ENCODE measurements at places on chromosomes 1 and 21. TPM values are rescaled to one million over a fixed set of nuclear protein-coding genes. Genes with fewer than 3 reads are reported as not detected.

Gene PKLR
- not detected for polyA plus RNA-seq

Gene GIPC2
- not detected for polyA plus RNA-seq

Gene FAM3B
- 0.24 TPM for polyA plus RNA-seq

Gene GBP6
- 0.04 TPM for polyA plus RNA-seq

Gene SEMA6C
- 0.13 TPM for polyA plus RNA-seq

Gene MYBPH
- polyA plus RNA-seq, result 0.14 TPM

Gene SHISAL2A
- polyA plus RNA-seq, result 0.77 TPM

Gene RBM34
- polyA plus RNA-seq, result 119 TPM

Gene BARHL2
- polyA plus RNA-seq, result not detected

- no peaks in the 10 kb centered on the region for H3K36me3 ChIP-seq
- DNase-seq, result no peak
- no peak overlapping the region for H3K27ac ChIP-seq
- H3K4me1 ChIP-seq, result no peaks in the 10 kb centered on the region
- no peaks in the 10 kb centered on the region for H3K27me3 ChIP-seq
Measured at GRCh38 chr1:185672719-185673360, 61.4 kb upstream of the HMCN1 start.

DNA sequence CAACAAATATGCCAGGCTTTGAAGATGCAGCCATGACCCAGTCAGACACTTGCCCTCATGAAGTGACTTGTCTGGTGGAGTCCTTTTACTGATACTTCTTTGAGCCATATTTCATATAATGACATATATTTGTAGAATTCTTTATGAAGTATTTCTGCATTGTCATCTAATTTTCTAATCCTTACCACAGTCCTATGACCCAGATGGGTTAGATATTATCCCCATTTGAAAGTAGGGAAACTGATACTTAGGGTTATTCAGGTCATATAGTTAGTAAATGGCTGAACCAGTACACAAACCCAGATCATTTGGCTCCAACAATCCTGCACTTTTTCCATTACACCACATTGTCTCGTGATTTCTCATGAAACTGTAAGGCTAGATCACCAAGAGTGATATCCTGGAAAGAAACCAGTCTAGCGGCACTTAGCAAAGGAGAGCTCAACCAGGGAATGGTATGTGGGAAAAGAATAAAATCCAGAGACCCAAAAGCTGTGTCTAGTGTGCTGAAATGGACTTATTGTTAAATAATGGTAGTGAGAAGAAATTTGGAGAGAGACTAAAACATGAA is 49.6 kb downstream of the ZFYVE9 start:
- H3K36me3 ChIP-seq, result no peaks in the 10 kb centered on the region
- H3K4me3 ChIP-seq, result no peak overlapping the region

- H3K4me3 ChIP-seq, result no peak overlapping the region
- DNase-seq, result no peak
- no peaks in the 10 kb centered on the region for H3K27me3 ChIP-seq
- peak overlapping the region; percentile 60 for H3K27ac ChIP-seq
- H3K4me1 ChIP-seq, result peaks cover 18% of the 10 kb centered on the region
- H3K36me3 ChIP-seq, result peaks cover 28% of the 10 kb centered on the region
Measured at GRCh38 chr1:212968368-212968863, 18.1 kb downstream of the VASH2 start.

- H3K36me3 ChIP-seq, result no peaks in the 10 kb centered on the region
- H3K4me1 ChIP-seq, result no peaks in the 10 kb centered on the region
- no peaks in the 10 kb centered on the region for H3K27me3 ChIP-seq
- no peak overlapping the region for H3K27ac ChIP-seq
- no peak for DNase-seq
Measured at GRCh38 chr1:97837161-97837560, 83.7 kb downstream of the DPYD start.

- no peaks in the 10 kb centered on the region for H3K36me3 ChIP-seq
- no peaks in the 10 kb centered on the region for H3K4me1 ChIP-seq
- H3K4me3 ChIP-seq, result no peak overlapping the region
- no peak overlapping the region for H3K27ac ChIP-seq
Measured at GRCh38 chr21:44742418-44743153, 31.2 kb upstream of the TSPEAR start.

DNA sequence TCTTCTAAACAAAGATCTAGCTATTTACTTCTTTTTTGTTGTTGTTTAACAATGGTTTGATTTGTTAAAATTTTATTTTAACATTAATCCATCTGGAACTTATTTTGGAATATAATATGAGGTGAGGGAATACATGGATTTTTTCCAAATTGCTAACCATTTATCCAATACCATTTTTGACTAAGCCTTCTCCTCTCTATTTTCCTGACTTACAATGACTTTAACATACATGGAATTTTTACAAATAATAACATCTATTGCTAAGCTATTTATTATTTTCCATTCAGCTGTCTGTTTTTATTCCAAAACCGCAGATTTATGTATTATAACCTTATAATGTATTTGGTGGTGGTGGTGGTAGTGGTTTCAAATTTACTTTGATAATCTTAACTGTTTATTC is 420.3 kb upstream of the ADGRL2 start:
- H3K4me3 ChIP-seq, result no peak overlapping the region
- DNase-seq, result no peak
- H3K36me3 ChIP-seq, result no peaks in the 10 kb centered on the region
- H3K27me3 ChIP-seq, result no peaks in the 10 kb centered on the region
- H3K27ac ChIP-seq, result no peak overlapping the region

DNA sequence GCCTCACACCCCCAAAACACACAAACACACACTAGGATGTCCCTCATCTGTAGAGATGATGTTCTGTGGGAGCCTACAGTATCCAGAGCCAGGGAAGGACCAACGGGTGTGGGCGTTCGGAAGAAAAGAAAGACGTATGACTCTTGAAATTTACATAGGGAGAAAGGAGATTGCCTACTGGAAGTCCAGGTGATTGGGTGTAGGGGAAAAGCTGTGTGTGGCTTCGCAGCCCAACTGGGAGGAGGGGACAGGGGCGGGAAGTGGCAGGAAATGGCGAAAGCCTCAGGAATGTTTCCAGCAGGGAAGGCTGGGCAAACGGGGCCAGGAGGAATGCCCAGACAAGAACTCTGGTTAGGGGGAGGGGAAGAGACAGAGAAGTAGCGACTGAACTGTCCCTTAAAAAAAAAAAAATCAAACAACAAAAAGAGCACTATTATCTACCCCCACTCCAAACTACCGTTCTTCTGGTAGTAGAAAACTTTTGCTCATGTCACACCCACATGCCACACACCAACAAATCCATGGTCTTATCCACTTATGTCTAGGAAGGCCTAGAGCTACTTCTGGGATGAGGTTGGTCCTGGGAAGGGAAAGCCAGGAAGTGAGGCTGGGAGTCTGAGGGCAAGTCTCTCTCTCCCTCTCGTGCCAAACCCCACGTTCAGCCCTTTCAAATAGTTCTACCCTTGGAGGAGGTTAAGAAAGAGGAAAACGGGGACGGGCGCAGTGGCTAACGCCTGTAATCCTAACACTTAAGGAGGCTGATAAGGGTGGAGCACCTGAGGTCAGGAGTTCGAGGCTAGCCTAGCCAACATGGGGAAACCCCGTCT is 1.8 kb upstream of the CKS1B start:
- H3K4me1 ChIP-seq, result peaks cover 31% of the 10 kb centered on the region
- no peak overlapping the region for H3K27ac ChIP-seq
- no peaks in the 10 kb centered on the region for H3K36me3 ChIP-seq
- H3K27me3 ChIP-seq, result no peaks in the 10 kb centered on the region

GRCh38 chr21:42191696-42192595 is 27.0 kb upstream of the ABCG1 start:
- no peak overlapping the region for H3K4me3 ChIP-seq
- H3K4me1 ChIP-seq, result peaks cover 19% of the 10 kb centered on the region
- DNase-seq, result no peak
- H3K27me3 ChIP-seq, result no peaks in the 10 kb centered on the region

DNA sequence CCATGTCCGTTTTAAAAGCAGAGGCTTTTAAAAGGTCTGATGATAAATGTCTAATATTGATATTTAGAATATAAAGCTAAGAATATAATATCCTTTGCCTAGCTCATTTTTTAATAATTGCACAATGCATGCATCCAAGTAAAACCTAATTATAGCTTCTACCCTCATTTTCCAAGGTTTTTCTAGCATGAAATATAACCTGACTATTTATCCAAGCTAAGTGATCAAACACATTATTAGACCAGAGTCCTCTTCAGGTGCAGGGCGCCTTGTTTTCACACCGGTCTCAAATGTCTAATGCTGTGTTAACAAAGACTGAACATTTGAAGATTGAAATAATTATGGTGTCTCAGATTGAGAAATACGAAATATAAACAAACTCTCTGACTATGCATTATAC is 648.9 kb upstream of the CXADR start:
- H3K4me3 ChIP-seq, result no peak overlapping the region
- no peak overlapping the region for H3K27ac ChIP-seq
- H3K36me3 ChIP-seq, result no peaks in the 10 kb centered on the region
- DNase-seq, result no peak

DNA sequence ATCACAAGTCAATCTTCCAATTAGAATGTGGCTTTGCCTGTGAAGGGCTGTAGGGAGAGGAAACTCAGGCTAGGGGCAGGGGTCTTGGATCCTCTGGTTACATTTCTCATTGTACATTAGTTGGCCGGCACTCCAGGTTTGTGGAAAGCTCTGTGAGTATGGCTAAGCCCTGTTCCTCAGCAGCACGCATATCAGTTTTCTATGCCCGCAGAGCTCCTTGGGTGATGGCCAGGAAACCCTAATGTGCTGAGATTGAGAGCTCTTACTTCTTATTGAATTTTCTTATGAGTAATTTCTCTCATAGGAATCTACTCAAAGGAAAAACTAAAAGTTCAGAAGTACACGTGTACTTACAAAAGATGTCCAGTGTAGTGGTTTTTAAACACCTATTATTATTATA is 30.7 kb upstream of the STMN1 start:
- H3K27me3 ChIP-seq, result no peaks in the 10 kb centered on the region
- no peak for DNase-seq
- H3K4me3 ChIP-seq, result no peak overlapping the region
- H3K4me1 ChIP-seq, result no peaks in the 10 kb centered on the region
- no peak overlapping the region for H3K27ac ChIP-seq
- no peaks in the 10 kb centered on the region for H3K36me3 ChIP-seq

DNA sequence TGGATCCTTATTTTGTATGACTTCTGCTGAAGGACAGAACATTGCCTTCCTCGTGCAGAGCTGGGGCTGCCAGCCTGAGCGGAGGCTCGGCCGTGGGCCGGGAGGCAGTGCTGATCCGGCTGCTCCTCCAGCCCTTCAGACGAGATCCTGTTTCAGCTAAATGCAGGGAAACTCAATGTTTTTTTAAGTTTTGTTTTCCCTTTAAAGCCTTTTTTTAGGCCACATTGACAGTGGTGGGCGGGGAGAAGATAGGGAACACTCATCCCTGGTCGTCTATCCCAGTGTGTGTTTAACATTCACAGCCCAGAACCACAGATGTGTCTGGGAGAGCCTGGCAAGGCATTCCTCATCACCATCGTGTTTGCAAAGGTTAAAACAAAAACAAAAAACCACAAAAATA is 27.5 kb upstream of the KDM4A start:
- no peak for DNase-seq
- no peaks in the 10 kb centered on the region for H3K4me1 ChIP-seq
- H3K27me3 ChIP-seq, result no peaks in the 10 kb centered on the region
- H3K27ac ChIP-seq, result no peak overlapping the region
- H3K4me3 ChIP-seq, result no peak overlapping the region

DNA sequence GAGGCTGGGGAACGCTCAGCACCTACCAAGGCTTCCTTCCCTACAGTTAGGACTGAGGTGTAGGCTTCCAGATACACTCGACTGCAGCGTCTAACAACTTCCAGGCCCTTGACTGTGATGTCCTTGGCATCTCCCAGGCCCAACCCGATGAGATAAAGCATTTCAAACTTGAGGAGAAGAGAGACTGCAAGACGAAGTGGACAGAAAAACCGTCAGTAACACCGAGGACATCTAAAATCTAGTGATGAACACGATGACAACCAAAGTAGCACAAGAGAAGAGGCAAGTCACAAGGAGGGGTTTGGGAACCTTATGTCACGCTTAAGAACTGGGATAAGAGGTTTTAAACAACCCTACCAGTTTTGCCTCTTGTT is 314 bp downstream of the DPH5 start:
- peak overlapping the region; percentile 94 for H3K27ac ChIP-seq
- peaks cover 18% of the 10 kb centered on the region for H3K4me1 ChIP-seq
- H3K36me3 ChIP-seq, result 0 out of 2 replicates have a peak, but pooled peaks cover 3% of the 10 kb centered on the region
- H3K27me3 ChIP-seq, result no peaks in the 10 kb centered on the region

GRCh38 chr1:50531027-50531426 is 107.8 kb upstream of the DMRTA2 start:
- H3K27ac ChIP-seq, result no peak overlapping the region
- no peaks in the 10 kb centered on the region for H3K36me3 ChIP-seq
- no peak overlapping the region for H3K4me3 ChIP-seq

DNA sequence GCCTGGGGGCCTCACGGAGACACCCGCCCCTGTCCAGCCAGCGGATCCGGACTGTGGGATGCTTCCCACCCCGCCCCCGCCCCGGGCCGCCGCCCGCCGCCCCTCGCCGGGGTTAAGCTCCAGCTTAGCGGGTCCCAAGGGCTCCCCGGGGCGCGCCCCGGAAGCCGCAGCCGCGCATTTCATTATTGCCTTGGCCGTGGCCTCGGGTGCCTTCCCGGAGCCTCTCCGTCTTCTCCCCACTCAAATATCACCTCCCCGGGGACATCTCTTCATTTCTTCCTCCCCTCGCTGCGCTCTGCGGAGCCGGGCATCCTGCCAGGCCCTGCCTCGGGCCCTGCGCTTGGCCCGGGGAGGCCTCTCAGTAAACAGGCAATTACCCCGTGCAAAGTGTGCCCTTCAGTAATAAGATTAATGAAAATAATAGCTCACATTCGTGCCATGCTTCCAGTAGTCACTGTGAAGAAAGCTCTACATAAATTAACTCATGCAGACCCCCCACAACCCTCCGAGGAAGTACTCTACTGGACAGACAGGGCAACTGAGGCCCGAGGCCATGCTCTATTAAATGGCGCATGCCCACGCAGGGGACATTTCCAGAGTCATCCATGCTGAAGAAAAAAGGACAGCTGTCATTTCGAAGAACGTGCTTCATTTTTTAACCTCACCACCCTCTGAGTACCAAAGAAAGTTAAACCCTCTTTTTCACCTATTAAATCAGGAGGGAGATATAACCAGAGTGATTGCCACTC is 49.9 kb upstream of the LAPTM5 start:
- no peaks in the 10 kb centered on the region for H3K4me1 ChIP-seq
- H3K4me3 ChIP-seq, result no peak overlapping the region
- peaks cover 28% of the 10 kb centered on the region for H3K27me3 ChIP-seq
- H3K27ac ChIP-seq, result no peak overlapping the region
- no peaks in the 10 kb centered on the region for H3K36me3 ChIP-seq

- no peak overlapping the region for H3K4me3 ChIP-seq
- no peak for DNase-seq
- no peaks in the 10 kb centered on the region for H3K4me1 ChIP-seq
- H3K27me3 ChIP-seq, result no peaks in the 10 kb centered on the region
Measured at GRCh38 chr1:212994926-212995325, 20.7 kb downstream of the ANGEL2 start.

- DNase-seq, result no peak
- no peaks in the 10 kb centered on the region for H3K36me3 ChIP-seq
- no peak overlapping the region for H3K27ac ChIP-seq
- H3K27me3 ChIP-seq, result no peaks in the 10 kb centered on the region
- no peaks in the 10 kb centered on the region for H3K4me1 ChIP-seq
- no peak overlapping the region for H3K4me3 ChIP-seq
Measured at GRCh38 chr1:4109628-4109940, 209.5 kb upstream of the C1orf174 start.

All from GM12878 (cell line).